ENCODE measurements at places on chromosomes 3 and 15.

- DNase-seq = no peak
Observed at GRCh38 chr15:67741308-67741707, 84.0 kb upstream of the SKOR1 start.

- DNase-seq = peak; percentile 96
Observed at GRCh38 chr3:24237971-24238706, 256.5 kb downstream of the THRB start.

DNA sequence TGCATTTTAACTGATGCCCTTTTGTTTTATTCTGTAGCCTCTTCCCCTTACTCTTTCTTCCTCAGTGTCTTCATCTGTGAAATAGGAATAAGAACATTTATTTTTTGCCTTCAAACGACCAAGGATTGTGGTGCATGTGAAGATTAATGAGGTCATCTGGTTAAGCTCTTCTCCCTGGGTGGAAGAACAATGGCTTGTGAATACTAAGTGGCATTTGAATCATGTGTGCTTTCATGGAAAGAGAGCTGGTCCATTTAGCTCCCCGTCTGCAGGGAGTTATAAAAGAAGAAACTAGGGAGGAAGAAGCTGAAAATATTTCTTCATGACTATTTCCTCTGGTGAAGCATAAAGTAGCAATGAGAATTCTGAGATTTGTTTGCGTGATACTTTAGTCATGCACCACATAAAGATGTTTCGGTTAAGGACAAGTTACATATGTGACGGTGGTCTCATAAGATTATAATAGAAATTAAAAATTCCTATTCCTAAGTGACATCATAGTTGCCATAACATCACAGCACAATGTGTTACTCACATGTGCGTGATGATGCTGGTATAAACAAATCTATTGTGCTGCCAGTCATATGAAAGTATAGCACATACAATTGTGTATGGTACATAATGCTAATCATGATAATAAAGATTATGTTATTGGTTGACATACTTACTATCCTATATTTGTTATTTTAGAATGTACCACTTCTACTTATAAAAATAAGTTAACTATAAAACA, 374.3 kb downstream of the RBMS3 start:
- no peak for DNase-seq

- peak; percentile 77 for DNase-seq
Observed at GRCh38 chr15:48939648-48940047, 24.1 kb downstream of the SHC4 start.

DNA sequence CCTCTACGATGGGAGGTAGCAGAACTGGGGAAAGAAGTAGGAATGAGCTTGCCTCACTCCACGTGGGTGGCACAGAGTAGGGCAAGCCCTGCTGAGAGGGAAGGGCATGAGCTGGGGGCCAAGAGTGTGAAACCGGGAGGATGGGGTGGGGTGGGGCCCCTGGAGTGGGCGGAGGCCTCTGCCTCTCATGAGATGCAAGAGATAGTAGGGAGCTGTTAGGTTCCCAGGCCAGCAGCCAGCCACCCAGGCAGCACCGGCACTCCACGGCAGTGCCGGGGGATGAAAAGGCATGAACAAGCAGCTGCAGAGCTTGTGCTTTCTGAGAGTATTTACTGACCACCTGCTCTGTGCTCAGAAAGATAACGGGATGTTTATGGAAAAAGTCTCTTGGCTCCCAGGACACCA, 24.4 kb upstream of the PLA2G4E start:
- no peak for DNase-seq

DNA sequence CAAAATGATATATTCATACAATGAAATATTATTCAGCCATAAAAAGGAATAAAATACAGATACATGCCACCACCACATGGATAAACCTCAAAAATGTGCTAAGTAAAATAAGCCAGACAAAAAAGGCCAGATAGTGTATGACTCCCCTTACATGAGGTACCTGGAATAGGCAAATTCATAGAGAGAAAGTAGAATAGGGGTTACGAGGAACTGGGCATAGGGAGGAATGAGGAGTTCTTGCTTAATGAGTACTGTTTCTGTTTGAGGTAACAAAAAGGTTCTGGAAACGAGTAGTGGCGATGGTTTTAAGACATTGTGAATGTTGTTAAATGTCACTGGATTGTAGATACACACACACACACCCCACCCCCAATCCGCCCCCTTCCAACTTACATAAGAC, 8.2 kb downstream of the RAF1 start:
- no peak for DNase-seq

DNA sequence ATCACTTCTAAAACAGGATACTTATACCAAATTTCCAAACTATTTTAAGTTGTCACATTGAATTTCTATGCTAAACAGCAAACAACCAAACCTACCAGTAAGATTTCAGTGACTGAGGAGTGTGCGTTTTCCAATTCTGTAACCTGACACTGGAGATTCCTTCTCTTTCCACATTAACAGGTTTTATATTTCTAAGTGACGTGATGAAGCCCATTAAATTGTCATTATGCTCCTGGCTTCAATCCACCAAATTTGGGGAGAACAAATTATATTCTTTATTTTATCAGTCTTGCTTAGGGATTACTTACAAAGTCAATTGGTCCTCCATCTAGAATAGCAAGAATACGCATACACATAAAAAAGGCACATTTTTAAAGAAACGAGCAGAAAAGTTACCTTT, 764.8 kb upstream of the NR2F2 start:
- no peak for DNase-seq
